Cardiac muscle cell (in vitro differentiated cells and primary cell): ENCODE measurements at places on chromosomes 13 and 19. TPM values are rescaled to one million over a fixed set of nuclear protein-coding genes. Genes with fewer than 3 reads are reported as not detected.

The LGALS14 gene
- not detected in 2 replicates for total RNA-seq

The PLPPR3 gene
- 70.8 and 88.2 TPM in 2 replicates for total RNA-seq

The GFY gene
- 1.8 and 2.0 TPM in 2 replicates for total RNA-seq

The KLF1 gene
- 0.51 and 2.2 TPM in 2 replicates for total RNA-seq

The PTGIR gene
- total RNA-seq, result 0.12 and 0.35 TPM in 2 replicates

The IFI30 gene
- 0.98 and 1.4 TPM in 2 replicates for total RNA-seq

The SIGLECL1 gene
- not detected in 2 replicates for total RNA-seq

The ZNF610 gene
- total RNA-seq, result 11.5 and 14.3 TPM in 2 replicates

DNA sequence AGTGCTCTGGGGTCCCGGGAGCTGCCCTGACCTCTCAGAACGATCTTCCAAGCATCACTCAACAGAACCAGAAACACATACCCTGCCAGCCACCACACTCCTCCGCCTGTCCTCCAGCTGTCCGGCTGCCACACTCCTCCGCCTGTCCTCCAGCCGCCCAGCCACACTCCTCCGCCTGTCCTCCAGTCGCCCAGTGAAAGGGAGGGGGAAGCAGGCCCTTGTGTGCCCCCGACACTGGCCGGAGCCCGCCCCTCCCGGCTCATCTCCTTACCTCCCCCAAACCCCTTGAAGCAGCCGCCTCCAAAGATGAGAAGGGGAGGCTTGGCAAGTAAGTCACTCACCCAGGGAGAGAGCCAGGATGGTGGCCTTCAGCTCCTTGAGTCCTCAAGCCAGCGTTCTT is 40.2 kb downstream of the STK24 start:
- no peak for DNase-seq

- peak; percentile 49 for DNase-seq
Observed at GRCh38 chr19:10420444-10421239, at the start of gene PDE4A. TSS of gene PDE4A (plus strand) at chr19:10420538. CDS start at chr19:10420765, 227 bp downstream.

- no peak for DNase-seq
Observed at GRCh38 chr13:110194451-110194850, 112.5 kb downstream of the COL4A1 start.

DNA sequence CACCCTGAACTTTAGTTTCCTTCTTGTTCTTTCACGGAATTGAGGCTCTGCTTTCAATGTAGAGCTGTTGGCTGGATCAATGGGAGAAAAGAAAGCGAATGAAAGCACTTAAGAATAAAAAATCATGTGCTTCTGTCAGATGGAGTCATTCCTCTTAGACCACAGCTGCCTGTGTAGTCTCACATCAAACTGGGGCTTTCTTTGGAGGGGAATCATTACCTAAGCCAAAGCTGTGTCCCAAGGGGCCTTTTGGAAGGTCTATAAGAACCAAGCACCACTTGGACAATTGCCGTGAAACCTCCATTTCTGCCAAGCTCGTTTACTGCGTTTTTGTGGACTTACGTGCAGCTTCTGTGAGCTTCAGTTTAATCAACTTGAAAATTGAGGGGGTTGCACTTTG is 44.2 kb upstream of the RNF113B start:
- no peak for DNase-seq

- no peak for DNase-seq
Observed at GRCh38 chr19:55336101-55336500, 3.6 kb upstream of the KMT5C start.

DNA sequence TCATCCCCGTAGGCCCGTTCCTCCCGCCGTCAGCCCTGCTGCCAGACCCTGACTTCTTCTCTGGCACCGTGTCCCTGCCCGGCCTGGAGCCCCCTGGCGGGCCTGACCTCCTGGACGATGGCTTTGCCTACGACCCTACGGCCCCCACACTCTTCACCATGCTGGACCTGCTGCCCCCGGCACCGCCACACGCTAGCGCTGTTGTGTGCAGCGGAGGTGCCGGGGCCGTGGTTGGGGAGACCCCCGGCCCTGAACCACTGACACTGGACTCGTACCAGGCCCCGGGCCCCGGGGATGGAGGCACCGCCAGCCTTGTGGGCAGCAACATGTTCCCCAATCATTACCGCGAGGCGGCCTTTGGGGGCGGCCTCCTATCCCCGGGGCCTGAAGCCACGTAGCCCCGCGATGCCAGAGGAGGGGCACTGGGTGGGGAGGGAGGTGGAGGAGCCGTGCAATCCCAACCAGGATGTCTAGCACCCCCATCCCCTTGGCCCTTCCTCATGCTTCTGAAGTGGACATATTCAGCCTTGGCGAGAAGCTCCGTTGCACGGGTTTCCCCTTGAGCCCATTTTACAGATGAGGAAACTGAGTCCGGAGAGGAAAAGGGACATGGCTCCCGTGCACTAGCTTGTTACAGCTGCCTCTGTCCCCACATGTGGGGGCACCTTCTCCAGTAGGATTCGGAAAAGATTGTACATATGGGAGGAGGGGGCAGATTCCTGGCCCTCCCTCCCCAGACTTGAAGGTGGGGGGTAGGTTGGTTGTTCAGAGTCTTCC is 1.3 kb upstream of the CLASRP start:
- DNase-seq, result no peak

- peak; percentile 95 for DNase-seq
Observed at GRCh38 chr19:10780368-10780767, 55.6 kb downstream of the TMED1 start.

GRCh38 chr13:34430294-34430693 is 511.8 kb upstream of the NBEA start:
- no peak for DNase-seq

GRCh38 chr19:29687244-29687896 is 22.1 kb downstream of the PLEKHF1 start:
- DNase-seq, result no peak

DNA sequence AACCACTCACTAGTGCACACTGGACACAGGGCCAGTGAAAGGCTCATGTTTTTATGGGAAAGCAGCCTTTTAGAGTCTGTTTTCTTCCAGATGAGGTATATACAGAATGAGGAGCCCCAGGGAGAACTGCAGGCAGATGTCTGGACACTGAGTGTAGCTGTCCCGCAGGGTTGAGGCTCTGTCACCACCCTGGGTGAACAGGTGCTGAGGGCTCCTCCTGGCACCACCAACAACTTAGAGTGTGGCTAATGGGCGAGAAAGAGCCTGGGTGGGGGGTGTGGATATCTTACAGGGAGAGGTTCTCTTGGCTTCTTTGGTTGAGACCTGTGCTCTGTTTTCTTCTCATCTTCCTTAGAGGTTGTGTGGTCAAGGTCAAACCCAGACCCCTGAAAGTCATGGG is 202.1 kb upstream of the GPR12 start:
- no peak for DNase-seq

DNA sequence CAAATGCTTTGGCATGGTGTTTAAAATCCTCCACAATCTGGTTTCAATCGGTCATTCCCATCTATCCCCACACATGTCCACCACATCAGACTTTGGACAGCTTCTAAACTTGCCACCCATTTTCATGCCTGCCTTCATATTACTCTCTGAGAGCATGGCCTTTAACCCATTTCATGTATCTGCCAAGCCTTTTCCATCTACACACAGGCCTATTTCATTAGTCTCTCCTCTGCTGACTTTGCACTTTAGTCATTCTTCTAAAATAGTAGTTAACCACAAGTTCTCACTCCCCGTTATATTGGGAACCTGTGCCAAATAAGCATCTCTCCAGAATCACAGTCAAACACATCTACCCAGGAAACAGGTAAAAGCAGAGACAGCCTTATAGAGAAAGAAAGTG is 142.2 kb downstream of the MZT1 start:
- no peak for DNase-seq

DNA sequence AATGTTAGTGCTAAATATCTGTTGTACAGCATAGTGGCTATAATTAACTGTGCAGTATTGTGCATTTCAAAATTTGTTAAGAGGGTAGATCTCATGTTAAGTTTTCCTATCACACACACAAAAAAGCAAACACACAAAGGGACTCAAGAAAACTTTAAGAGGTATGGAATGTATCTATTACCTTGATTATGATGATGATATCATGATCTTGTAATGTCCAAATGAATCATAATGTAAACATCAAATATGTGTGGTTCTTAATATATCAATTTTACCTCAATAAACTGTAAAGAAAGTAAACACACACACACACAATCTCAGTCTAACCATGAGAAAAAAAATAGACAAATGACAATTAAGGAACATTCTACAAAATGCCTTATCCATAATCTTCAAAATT is 934.6 kb downstream of the SLITRK1 start:
- DNase-seq, result no peak

DNA sequence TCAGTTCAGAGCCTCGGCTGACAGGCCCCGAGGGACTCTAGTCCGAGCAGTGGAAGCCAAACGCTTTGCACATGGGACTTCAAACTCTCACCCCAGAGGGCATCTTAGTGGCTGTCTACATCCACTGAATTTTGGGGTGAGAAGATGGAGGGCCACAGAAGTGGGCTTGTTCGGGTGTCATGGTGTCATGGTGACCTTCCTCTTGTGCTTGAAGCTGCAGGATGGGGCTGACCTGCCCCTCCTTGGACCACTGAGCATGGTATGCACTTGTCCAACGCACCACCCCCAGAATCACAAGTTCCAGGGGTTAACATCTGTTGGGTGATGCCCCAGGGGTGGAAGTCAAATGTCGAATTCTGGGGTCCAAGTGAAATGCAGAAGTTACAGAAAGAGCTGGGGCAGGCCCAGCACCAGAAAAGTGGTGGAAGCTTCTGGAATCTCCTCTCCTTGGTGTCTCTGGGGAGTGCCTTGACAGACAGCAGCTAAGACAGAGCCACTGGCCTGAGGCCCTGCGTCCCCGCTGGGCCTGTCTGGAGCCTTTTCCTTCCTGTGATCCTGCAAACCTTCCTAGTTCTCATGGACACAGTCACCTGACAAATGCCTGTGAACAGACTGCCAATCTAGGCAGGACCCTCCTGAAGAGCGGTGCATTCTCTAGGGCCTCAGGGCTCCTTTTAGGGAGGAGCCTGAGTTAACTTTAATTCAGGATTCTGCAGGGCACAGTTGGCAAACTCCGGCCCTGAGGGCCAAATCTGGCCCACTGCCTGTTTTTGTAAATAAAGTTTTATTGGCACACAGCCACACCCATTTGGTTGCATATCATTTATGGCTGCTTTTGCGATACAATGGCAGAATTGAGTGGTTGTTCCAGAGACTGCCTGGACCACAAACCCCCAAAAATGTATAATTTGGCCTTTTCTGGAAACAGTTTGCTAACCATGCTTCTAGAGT is 65.1 kb upstream of the RANBP3 start:
- DNase-seq, result no peak

GRCh38 chr19:50556282-50557008 is 11.8 kb downstream of the LRRC4B start:
- DNase-seq, result peak; percentile 96

- no peak for DNase-seq
Observed at GRCh38 chr13:42078128-42078808, 29.8 kb downstream of the DGKH start.
